GM12878 (cell line): ENCODE measurements at places on chromosomes 5 and 9. TPM values are rescaled to one million over a fixed set of nuclear protein-coding genes. Genes with fewer than 3 reads are reported as not detected.
A peak's percentile ranks its signal among the peaks of the same experiment; 100 is the strongest.

GRCh38 chr9:125652759-125653158, 54.2 kb downstream of the MAPKAP1 start:
- DNase-seq = no peak
- H3K27ac ChIP-seq = peak overlapping the region; percentile 95; the same call in 1 of the 2 replicates
- H3K4me1 ChIP-seq = peaks cover 38% of the 10 kb centered on the region
- peaks cover 7% of the 10 kb centered on the region for H3K36me3 ChIP-seq
- no peak overlapping the region for H3K4me3 ChIP-seq

GRCh38 chr5:140550147-140551079, 3.0 kb downstream of the EIF4EBP3 start:
- no peak for DNase-seq
- H3K27ac ChIP-seq = no peak overlapping the region
- no peaks in the 10 kb centered on the region for H3K27me3 ChIP-seq
- H3K4me1 ChIP-seq = peaks cover 30% of the 10 kb centered on the region

DNA sequence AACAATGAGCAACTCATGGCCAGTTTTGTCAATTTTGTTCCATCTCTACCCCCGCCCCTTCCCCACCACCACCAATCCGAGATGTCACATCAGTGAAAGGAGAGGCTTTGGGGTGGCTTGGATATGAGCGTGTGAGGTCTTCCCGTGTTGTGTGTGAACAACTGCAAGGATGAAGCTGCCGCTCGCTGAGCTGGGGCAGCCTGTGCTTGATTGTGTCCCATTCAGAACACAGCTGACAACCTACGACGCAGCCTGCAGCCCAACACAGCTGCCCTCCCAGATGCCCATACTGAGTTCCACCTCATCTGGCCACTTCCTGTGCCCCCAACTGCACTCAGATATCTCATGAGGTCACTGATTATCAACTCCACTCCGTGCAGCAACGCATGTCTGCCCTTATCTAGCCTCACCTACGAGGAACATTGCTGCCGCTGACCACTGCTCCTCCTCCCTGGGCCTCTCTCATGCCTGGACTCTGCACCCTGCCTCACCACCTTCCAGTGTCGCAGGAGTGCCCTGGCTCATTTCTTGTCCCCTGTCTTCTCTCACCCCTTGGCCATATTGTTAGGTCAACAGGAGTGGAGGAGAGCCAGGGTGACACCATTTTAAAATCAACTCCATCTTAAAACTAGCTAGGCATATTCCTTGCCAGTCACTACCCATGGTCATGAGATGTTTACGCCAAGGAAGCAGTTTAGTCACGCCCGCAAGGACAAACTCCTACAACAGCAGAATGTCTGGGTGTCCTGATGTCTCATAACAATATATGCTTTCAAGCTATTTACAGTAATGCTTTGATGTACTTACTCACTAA, 7.3 kb upstream of the IL4 start:
- peaks cover 38% of the 10 kb centered on the region for H3K4me1 ChIP-seq
- no peaks in the 10 kb centered on the region for H3K36me3 ChIP-seq
- no peaks in the 10 kb centered on the region for H3K27me3 ChIP-seq
- no peak overlapping the region for H3K27ac ChIP-seq

GRCh38 chr5:14277385-14278320, 134.5 kb downstream of the TRIO start:
- peak overlapping the region; percentile 20; the same call in 1 of the 2 replicates for H3K27ac ChIP-seq
- no peaks in the 10 kb centered on the region for H3K27me3 ChIP-seq
- peaks cover 7% of the 10 kb centered on the region; the same call in 1 of the 2 replicates for H3K4me1 ChIP-seq
- H3K36me3 ChIP-seq = peaks cover 6% of the 10 kb centered on the region

FOXD4L4 gene
- total RNA-seq = 0.24 and 0.36 TPM in 2 replicates

GRCh38 chr5:134139377-134139851, 24.9 kb downstream of the TCF7 start:
- no peak for DNase-seq
- H3K4me1 ChIP-seq = peaks cover 54% of the 10 kb centered on the region
- H3K27me3 ChIP-seq = no peaks in the 10 kb centered on the region
- peaks cover 40% of the 10 kb centered on the region for H3K36me3 ChIP-seq
- H3K4me3 ChIP-seq = no peak overlapping the region

DDX4 gene
- 0.36 TPM in 1 of 2 replicates, not detected in the other for total RNA-seq

MCTP1 gene
- 19.1 and 21.5 TPM in 2 replicates for total RNA-seq

MTAP gene
- 29.9 and 30.0 TPM in 2 replicates for total RNA-seq

GRCh38 chr9:22992780-22993179, 546.2 kb downstream of the DMRTA1 start:
- H3K36me3 ChIP-seq = no peaks in the 10 kb centered on the region
- H3K27me3 ChIP-seq = no peaks in the 10 kb centered on the region
- H3K4me1 ChIP-seq = no peaks in the 10 kb centered on the region

- no peaks in the 10 kb centered on the region for H3K36me3 ChIP-seq
- H3K4me3 ChIP-seq = no peak overlapping the region
- H3K4me1 ChIP-seq = no peaks in the 10 kb centered on the region
- no peak overlapping the region for H3K27ac ChIP-seq
- DNase-seq = no peak
Measured at GRCh38 chr9:35822926-35823325, 5.6 kb downstream of the FAM221B start.

PDZD2 gene
- 0.13 TPM in 1 of 2 replicates, not detected in the other for total RNA-seq

HMCN2 gene
- not detected in 2 replicates for total RNA-seq

DNA sequence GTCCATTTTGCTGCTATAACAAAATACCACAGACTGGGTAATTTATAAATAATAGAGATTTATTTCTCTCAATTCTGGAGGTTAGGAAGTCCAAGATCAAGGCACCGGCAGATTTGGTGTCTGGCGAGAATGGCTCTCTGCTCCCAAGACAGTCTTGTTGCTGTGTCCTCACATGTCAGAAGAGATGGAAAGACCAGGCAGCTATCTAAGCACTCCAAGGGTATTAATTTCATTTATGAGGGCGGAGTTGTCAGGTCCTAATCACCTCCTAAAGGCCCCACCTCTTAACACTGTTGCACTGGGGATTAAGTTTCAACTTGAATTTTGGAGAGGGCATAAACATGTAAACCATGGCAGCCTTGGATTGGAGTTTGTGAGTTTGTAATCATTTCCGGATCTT, 30.3 kb downstream of the ADCY2 start:
- no peaks in the 10 kb centered on the region for H3K36me3 ChIP-seq
- H3K4me1 ChIP-seq = no peaks in the 10 kb centered on the region
- no peak overlapping the region for H3K27ac ChIP-seq
- DNase-seq = no peak

DNA sequence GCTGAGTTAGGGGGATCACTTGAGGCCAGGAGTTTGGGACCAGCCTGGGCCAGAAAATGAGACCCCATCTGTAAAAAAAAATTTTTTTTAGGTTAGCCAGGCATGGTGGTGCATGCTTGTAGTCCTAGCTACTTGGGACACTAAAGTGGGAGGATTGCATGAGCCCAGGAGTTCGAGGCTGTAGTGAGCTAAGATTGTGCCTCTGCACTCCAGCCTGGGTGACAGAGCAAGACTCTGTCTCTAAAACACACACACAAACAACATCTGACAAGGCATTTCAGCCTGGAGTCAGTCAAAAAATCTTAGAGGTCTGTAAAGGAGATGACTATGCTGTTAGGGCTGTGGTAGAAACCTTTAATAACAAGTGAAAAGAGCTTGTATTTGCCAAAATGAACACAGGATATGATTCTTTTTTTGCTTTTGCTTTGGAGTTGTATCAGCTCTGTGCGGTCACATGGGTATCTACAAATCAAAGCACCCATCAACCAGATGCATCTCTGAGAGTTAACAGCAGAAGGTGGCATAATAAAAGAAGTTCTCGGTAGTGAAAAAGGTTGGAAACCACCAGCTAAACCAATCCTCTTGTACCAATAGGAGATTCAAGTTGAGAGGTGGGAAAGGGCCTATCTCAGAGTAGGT, 3.6 kb upstream of the PSMD5 start:
- no peaks in the 10 kb centered on the region for H3K36me3 ChIP-seq
- DNase-seq = no peak
- H3K4me3 ChIP-seq = no peak overlapping the region
- H3K27me3 ChIP-seq = no peaks in the 10 kb centered on the region

DNA sequence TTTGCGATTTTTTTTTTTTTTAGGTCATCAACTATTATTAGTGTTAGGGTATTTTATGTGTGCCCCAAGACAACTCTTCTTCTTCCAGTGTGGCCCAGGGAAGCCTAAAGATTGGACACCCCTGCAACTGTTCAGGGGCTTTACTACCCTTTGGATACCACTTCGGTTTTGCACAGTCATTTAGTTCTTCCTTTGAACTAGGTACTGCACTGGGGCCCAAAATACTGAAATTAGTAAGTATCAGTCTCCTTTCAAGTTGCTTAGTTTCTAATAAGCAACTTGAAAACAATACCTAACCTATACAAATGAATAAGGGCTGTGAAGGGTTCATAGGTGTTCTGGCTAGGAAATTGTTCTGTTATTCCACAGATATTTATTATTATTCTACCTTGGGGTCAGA, 45.3 kb downstream of the CWC27 start:
- no peak overlapping the region for H3K4me3 ChIP-seq
- DNase-seq = peak; percentile 19
- H3K4me1 ChIP-seq = peaks cover 12% of the 10 kb centered on the region
- H3K27ac ChIP-seq = no peak overlapping the region
- no peaks in the 10 kb centered on the region for H3K27me3 ChIP-seq

DNA sequence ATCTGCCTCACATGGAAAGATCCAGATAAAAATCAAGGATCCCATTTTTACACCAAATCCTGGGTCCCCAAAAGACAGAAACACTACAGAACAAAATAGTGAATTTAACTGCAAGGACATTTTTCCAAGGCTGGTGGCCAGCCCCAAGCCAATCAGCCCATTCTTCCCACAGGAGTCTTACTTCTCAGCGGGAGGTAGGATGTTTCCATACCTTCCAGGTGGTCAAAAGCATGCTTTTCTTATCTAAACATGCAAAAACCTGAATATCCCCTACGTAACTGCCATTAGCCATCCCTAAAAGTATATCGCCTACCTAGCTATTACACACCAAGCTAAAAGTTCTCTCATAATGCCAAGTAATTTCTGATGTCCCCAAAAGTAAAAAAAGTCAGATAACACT, 20.6 kb downstream of the TMEM161B start:
- no peaks in the 10 kb centered on the region for H3K27me3 ChIP-seq
- DNase-seq = no peak
- H3K27ac ChIP-seq = no peak overlapping the region
- no peaks in the 10 kb centered on the region for H3K4me1 ChIP-seq
- H3K4me3 ChIP-seq = no peak overlapping the region
- peaks cover 8% of the 10 kb centered on the region; the same call in 1 of the 2 replicates for H3K36me3 ChIP-seq

BAAT gene
- 0.16 and 0.26 TPM in 2 replicates for total RNA-seq

DNA sequence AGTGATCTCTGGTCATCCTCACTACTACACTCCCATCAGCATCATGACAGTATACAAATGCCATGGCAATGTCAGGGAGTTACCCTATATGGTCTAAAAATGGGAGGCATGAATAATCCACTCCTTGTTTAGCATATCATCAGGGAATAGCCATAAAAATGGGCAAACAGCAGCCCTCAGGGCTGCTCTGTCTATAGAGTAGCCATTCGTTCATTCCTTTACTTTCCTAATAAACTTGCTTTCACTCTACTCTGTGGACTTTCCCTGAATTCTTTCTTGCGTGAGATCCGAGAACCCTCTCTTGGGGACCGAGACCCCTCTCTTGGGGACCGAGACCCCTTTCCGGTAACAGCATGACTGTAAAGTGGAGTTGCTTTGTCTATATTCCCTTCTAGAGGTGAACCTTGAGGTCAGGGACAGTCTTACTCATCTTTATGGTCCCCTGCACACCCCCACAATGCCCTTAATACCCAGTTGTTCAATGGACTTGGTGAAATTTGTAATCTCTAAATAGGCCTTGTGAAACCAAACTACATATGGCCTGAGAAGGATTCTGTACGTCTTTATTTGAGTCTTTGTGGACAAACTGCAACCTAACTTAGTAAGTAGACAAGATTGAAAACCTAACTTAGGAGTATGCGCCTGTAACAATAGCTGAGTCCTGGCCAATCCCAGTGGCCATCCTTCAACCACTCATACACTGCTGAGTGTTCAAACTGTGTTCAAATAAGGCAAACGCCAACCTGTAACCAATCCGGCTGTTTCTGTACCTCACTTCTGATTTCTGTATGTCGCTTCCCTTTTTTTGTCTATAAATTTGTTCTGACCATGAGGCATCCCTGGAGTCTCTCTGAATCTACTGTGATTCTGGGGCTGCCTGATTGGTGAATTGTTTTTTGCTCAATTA, 32.3 kb upstream of the UBTD2 start:
- peak overlapping the region; percentile 84 for H3K27ac ChIP-seq
- peaks cover 52% of the 10 kb centered on the region for H3K4me1 ChIP-seq
- no peaks in the 10 kb centered on the region for H3K27me3 ChIP-seq
- no peaks in the 10 kb centered on the region for H3K36me3 ChIP-seq

CDH10 gene
- total RNA-seq = not detected in 2 replicates

GRCh38 chr5:153782589-153783361, 255.9 kb downstream of the FAM114A2 start:
- H3K4me3 ChIP-seq = no peak overlapping the region
- DNase-seq = no peak
- no peak overlapping the region for H3K27ac ChIP-seq
- no peaks in the 10 kb centered on the region for H3K27me3 ChIP-seq

DNA sequence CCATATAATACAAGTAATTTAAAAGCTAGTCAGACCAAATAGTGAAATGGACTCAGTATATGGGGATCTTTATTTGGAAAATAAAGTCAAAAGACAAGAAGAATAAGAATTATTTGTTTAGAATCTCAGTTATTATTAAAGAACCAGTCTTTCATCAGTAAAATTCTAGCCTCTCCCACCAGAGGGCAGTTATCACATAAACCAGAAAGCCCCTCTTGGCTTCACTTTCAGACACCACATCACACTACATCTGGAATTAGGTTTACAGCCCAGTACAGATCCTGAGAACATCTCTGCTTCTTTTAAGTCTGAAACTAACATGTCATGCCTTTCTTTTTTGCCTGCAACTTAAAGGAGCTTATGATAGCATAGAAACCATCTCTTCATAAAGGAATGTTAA, 12.2 kb upstream of the HSPB3 start:
- H3K4me1 ChIP-seq = peaks cover 21% of the 10 kb centered on the region
- no peak overlapping the region for H3K4me3 ChIP-seq
- no peak overlapping the region for H3K27ac ChIP-seq
- H3K27me3 ChIP-seq = no peaks in the 10 kb centered on the region; the same call in none of the 2 replicates
- no peak for DNase-seq
- no peaks in the 10 kb centered on the region for H3K36me3 ChIP-seq

GRCh38 chr9:8514760-8515159, 715.2 kb upstream of the DMAC1 start:
- H3K4me1 ChIP-seq = no peaks in the 10 kb centered on the region
- H3K36me3 ChIP-seq = no peaks in the 10 kb centered on the region
- H3K4me3 ChIP-seq = no peak overlapping the region
- H3K27me3 ChIP-seq = no peaks in the 10 kb centered on the region
- DNase-seq = no peak

- no peak overlapping the region for H3K4me3 ChIP-seq
- no peaks in the 10 kb centered on the region for H3K27me3 ChIP-seq
- DNase-seq = no peak
Measured at GRCh38 chr5:83204651-83205050, 127.3 kb downstream of the XRCC4 start.

- H3K4me1 ChIP-seq = no peaks in the 10 kb centered on the region
- H3K4me3 ChIP-seq = no peak overlapping the region
- no peaks in the 10 kb centered on the region for H3K27me3 ChIP-seq
- no peak for DNase-seq
- no peak overlapping the region for H3K27ac ChIP-seq
- H3K36me3 ChIP-seq = no peaks in the 10 kb centered on the region; the same call in 1 of the 2 replicates
Measured at GRCh38 chr5:138770977-138771376, 17.8 kb downstream of the CTNNA1 start.

- no peaks in the 10 kb centered on the region for H3K4me1 ChIP-seq
- H3K4me3 ChIP-seq = no peak overlapping the region
- DNase-seq = no peak
- H3K27me3 ChIP-seq = no peaks in the 10 kb centered on the region
- H3K27ac ChIP-seq = no peak overlapping the region
Measured at GRCh38 chr9:28136113-28136512, 562.8 kb upstream of the C9orf72 start.

NKD2 gene
- total RNA-seq = 0.13 and 0.26 TPM in 2 replicates

- DNase-seq = no peak
- no peaks in the 10 kb centered on the region for H3K36me3 ChIP-seq
- no peaks in the 10 kb centered on the region for H3K27me3 ChIP-seq
- H3K4me3 ChIP-seq = no peak overlapping the region
Measured at GRCh38 chr9:95383845-95384244, 66.3 kb upstream of the FANCC start.
